ENCODE measurements at places on chromosomes 2 and 18. TPM values are rescaled to one million over a fixed set of nuclear protein-coding genes. Genes with fewer than 3 reads are reported as not detected.

DNA sequence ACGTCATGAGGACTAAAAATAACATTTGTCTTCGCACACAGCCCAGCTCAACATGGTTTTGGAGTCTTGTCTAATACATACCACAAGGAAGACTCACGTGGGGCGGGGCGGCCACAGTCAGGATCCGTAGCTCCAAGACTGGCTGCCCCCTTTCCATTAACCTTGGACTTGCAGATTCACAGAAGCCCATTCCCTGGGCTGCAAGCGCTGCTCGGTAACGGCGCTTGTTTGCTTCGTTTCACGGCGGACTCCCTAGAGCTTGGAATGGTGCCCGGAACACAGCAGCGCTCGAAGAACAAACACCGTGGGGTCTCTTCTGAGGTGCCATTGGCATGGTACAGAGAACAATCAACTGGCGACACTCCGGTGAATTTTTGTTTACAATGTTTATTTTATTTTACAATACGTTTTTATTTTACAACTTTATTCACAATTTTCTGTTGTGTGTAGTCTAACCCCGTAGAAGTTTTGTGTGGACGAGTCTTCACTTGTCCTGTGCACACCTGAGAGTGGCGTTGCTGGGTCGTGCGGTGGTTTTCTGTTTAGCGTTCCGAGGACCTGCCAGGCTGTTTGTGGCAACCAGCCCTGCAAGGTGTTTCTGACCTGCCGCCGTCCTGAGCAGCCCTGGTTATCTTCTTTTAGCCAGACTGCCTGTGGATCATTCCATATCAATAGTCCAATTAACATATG is 126.5 kb downstream of the GALR1 start:
- no peak for DNase-seq

GRCh38 chr2:133097666-133098065 is 427.7 kb upstream of the LYPD1 start:
- no peak for DNase-seq

GRCh38 chr2:85133751-85134254 is 611 bp downstream of the TCF7L1 start:
- DNase-seq: no peak

DNA sequence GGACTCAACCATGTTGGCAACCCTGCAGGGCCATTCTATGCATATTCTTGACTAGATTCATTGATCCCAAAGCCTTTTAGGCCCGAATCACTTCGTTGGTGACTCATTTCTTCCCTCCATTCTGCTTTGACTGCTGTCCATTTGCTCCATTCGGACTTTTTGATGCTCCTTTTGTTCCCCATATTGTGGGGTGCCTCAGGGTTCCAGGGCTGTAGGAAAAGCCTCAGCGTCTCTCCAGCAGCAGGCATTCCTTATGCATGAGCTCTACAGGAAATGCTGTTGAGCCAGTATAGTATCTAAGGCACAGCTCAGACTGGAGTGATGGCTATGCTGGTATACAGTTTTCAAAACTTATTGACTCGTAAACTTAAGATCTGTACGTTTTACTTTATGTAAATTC is 292.6 kb downstream of the PRKCE start:
- DNase-seq: no peak

GRCh38 chr2:231256494-231256893 is 58.1 kb downstream of the ARMC9 start:
- no peak for DNase-seq

HS1BP3 gene
- polyA plus RNA-seq: 10.3 TPM

HSPD1 gene
- 221 TPM for polyA plus RNA-seq

SERPINB12 gene
- polyA plus RNA-seq: 1.3 TPM

TMEM247 gene
- not detected for polyA plus RNA-seq

SERPINB11 gene
- not detected for polyA plus RNA-seq

SRD5A2 gene
- not detected for polyA plus RNA-seq

Measured in hindlimb muscle (tissue), 1 donor.